ENCODE measurements at places on chromosomes 11 and 22. TPM values are rescaled to one million over a fixed set of nuclear protein-coding genes. Genes with fewer than 3 reads are reported as not detected.
A peak's percentile ranks its signal among the peaks of the same experiment; 100 is the strongest.

The ELMOD1 gene
- 7.3 TPM for total RNA-seq

- no peak for DNase-seq
Observed at GRCh38 chr11:80103142-80103859, 662.5 kb upstream of the TENM4 start.

DNA sequence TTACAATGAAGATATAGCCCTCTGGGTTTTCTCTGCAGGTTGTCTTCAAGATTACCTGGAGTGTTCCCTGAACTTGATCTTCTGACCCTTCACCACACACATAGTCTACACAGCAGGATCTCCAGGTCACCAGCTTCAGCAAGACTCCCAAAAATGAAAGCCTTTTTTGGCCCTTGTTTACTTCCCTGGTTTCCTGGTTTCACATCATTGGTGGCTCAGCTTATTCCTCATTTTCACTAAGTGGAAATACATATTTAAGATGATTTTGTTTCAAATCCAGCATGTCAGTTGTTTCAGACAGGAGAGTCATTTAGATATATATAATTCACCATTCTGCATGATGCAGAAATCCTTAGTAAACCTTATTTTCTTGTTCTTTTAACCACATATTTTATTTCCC lies 41.6 kb upstream of the MPEG1 start:
- no peak for DNase-seq

GRCh38 chr11:72482211-72482812 lies 48.0 kb upstream of the CLPB start:
- DNase-seq: peak; percentile 72

- DNase-seq: no peak
Observed at GRCh38 chr11:120565466-120566155, 54.1 kb downstream of the GRIK4 start.

DNA sequence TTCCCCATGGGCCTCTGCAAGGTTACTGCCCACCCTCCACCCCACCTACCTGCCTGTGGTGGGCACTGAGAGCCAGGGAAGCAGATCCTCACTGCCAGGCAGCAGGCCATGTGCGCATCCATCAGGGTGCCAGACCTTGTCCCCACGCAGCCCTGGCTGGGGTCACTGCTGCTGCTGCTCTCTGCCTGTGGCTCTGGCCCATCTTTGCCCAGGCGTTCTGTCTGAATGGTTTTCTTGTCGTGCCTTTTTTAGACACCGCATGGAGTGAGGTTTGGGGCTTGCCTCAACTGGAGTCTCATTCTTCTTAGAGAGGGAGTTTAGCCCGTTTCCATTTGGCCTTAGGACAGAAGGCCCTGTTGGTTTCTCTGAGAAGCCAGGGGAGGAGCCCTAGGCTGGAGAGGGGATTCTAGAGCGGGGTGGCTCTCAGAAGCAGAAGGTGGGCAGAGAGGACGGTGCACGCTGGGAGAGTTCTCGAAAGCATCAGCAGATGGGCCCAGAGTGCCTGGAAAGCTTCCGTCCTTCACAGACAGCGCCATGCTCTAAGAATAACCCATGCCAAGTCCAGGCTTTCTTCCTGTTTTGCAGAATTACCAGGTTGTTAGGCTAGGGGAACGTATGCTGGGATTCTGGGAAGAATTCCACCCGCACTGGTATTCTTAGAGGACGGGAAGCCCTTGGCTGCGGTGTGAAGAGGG lies 8.1 kb downstream of the TANGO2 start:
- no peak for DNase-seq

The OR2D2 gene
- not detected for total RNA-seq

Data from left cardiac atrium (tissue), 4 donors.